Effector CD4-positive, alpha-beta T cell (primary cell): ENCODE measurements at places on chromosomes 5 and 9.

- no peak for DNase-seq
Measured at GRCh38 chr9:3880851-3881250, 355.1 kb upstream of the RFX3 start.

- DNase-seq, result no peak
Measured at GRCh38 chr5:59637884-59638580, 255.5 kb downstream of the PDE4D start.

DNA sequence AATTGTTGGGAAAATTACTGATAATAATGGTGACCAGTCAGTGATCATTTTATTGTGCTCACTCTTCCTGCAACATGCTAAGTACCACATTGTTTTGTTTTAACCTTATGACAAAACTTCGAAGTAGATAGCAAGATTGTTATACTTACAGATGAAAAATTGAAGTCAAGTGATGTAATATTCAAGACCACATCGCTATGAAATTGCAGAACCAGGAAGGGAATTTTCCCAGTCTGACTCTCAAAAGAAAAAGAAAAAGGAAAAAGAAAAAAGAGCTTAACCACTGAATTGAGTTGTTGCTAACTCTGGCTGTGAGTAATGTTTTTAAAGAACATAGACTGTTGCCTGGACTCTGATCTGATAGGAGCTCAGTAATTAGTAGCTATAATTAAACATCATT lies 170.6 kb upstream of the HAPLN1 start:
- no peak for DNase-seq

GRCh38 chr5:107126341-107126740 lies 544.4 kb downstream of the EFNA5 start:
- DNase-seq, result no peak

- peak; percentile 34 for DNase-seq
Measured at GRCh38 chr9:134065612-134066419, 2.0 kb downstream of the BRD3 start.

DNA sequence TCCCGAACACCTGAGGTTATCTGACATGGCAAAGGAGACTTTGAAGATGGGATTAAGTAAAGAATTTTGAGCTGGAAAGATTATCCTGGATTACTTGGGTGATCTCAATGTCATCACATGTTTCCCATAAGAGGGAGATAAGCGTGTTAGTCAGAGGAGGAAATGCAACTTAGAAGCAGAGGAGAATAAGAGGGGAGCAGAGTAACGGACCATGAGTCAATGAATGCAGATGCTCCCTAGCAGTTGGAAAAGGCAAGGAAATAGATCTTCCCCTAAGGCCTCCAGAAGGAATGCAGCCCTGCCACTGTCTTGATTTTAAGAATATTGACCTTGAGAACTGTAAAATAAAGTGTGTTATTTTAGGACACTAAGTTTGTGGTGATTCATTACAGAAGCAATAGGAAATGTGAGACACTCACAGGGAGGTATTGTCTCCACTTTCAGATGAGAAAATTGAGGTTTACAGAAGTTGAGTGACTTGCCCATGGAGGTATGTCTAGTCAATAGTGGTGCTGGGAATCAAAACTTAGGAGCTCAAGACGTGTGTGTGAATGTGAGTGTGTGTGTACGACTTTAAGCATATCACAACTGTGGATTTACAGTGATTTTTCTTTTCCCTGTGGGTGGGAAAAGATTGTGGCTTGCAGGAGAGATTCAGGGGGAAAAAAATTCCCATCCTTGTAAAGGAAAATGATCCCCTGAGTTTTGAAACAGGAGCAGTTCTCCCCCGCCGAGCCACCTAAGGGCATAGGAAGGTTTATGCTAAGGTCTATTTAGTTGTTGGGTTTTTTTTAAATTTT lies 125.3 kb downstream of the TRIM32 start:
- no peak for DNase-seq

- DNase-seq, result no peak
Measured at GRCh38 chr9:110971705-110972104, 66.6 kb downstream of the LPAR1 start.

DNA sequence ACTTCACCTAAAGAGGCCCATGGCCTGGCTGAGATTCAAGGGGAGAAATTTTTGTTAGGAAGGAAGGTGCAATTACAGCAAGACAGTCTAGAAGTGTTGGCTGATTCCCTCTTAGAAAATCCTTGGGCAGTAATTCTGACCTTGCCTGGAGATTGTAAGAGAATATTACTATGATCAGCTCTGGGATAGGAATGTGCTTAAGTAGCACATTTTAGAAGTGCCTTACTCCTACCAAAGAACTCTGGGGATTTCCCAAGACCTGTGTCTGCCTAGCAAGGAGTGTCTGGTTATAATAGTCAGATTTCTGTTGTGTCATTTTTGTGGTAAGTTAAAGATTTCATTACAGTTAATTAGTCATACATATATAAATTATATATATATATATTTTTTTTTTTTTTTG lies 52.3 kb downstream of the NLN start:
- DNase-seq, result no peak

GRCh38 chr5:6859951-6860638 lies 146.9 kb downstream of the TENT4A start:
- no peak for DNase-seq

- no peak for DNase-seq
Measured at GRCh38 chr5:488744-489688, 35.2 kb downstream of the SLC9A3 start.

DNA sequence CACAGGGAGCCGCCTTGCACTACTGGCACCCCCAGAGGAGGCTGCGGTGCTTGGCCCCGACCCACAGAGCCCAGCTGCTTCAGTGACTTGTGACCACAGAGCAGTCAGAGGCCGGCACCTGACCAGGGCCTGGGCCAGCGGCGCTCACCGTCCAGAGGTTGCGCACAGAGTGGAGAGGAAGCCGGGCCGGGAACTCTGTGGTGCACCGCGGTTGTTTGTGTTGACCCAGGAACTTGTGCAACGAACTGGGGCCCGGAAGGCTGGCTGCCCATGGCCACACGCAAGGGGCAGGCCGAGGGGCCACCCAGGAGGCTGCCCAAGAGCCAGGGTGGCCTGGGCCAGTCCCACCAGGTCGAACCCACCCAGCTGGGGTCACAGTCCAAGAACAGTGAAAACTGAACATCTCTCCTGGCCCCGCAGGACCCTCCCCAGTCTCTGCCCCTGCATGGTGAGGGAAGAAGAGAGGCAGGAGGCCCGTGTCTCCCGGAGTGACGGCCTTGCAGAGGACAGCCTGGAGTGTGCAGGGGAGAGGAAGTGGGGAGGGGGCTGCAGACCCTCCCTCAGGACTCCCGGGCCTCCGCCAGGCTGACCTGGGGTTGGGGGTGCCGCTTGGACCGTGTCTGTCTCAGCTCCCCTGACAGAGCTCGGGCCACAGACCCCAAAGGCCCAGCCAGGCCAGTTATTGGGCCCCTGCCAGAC lies 42.8 kb upstream of the EGFL7 start:
- DNase-seq, result no peak

DNA sequence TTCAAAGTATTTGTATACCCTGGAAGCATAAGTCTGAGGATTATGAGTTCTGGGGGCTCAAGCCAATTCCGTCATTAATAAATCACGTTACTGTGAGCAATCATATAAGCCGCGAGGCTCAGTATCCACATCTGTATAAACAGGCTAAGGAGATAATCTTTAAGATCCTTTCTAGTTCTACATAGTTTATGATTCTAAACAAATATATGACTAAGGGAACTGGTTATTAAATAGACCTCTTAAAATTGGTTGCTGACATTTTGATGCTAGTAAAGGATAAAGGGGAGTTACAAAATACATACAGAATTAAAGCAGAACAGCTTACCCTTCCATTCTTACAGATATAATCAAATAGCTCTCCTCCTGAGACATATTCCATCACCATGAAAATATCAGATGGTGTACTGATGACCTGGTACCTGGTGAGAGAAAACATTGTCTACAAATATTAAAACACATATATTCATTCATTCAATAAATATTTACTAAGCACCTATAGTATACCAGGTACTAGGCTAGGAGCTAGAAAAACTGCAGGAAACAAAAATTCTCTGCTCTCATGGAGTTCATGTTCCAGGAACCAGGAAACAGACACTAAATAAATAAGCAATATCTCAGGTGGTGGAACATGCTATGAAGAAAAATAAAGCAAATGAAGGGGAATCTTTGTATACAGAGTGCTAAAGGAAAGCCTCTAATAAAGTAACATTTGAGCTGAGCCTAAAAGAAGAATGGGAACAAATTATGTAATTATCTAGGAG lies 19.5 kb upstream of the TTC33 start:
- no peak for DNase-seq

GRCh38 chr9:109507421-109507838 lies 9.3 kb upstream of the PTPN3 start:
- DNase-seq, result no peak

DNA sequence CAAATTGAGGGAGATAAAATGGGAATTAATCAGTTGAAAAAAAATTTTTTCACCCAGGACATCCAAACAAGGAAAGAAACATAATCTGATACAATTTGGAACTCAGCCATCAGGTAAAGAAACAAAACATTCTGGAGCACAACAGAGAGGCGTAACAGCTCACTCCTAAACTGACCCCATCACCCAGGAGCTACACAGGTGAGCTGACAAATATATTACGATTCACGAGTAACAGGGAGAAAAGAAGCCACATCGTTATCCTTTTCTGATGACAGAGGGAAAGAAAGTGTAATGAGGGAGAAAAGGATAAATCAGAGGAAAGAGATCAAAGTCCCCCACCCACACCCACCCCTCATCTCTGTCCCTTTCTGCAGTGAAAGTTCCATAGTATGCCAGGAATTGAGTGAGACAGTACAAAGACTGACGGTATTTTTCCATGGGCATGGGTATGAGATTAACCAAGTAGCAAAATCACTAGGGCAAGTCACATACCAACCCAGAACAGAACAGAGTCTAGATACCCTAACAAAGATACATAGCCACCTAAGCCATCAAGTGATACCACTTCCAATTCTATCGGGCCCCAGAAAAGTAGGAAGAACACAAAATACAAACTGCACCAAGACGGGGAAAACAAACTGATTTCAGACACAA lies 45.4 kb downstream of the TMEM245 start:
- no peak for DNase-seq

DNA sequence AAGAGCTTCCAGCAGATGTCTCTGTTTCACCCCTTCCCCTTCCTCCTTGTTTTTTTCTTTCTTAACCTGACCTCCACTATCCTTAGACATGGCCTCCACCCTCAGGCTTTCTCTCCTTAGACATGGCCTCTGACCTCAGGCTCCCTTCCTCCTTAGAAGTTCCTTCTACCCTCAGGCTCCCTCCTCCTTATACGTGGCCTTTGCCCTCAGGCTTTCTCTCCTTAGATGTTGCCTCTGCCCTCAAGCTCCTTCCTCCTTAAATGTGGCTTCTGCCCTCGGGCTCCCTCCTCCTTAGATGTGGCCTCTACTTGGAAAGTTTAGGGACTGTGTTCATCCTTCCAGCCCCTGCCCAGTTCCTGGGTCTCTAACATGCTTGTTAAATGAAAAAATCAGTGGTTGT lies 180.4 kb upstream of the S1PR3 start:
- DNase-seq, result no peak

DNA sequence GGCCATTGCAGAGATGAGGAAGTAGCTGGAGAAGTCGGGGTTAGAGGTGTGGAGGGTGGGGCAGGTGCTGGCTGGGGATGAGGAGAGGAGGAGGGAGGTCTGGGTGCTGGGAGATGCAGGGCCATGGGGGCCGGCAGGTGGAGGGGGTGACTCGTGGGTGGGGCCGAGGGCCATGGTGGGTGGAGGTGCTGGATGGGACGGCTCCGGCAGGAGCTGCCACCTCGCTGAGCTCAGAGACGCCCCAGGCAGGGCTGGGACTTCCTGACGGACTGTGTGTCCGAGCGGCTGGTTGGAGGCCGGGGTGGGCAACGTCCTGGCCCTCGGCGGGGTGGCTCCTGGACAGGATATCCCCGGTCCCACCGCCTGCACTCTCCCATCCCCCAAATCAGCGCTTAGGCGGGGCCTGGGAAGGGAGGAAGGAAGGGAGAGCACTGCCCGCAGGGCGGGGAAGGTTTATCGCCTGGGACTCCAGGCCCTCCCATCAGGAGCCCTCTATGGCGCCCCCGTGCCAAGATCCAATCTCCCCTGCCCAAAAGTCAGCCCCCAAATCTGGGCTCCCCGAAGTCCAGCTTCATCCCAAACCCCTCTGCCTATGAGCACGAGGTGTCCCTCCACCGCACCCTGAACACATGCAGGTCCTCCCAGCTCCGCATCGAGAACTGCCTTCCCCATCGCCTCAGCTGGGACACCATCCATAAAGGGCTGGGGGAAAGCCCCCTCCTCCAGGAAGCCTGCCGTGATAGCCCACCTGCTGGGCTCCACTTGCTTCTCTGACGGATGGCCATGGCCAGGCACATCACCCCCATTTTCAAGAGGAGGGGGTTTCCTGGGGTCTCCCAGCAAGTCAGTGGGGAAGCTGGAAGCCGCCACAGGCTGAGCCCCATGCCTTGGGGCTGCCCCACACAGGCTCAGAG lies 58.3 kb upstream of the NOTCH1 start:
- no peak for DNase-seq

DNA sequence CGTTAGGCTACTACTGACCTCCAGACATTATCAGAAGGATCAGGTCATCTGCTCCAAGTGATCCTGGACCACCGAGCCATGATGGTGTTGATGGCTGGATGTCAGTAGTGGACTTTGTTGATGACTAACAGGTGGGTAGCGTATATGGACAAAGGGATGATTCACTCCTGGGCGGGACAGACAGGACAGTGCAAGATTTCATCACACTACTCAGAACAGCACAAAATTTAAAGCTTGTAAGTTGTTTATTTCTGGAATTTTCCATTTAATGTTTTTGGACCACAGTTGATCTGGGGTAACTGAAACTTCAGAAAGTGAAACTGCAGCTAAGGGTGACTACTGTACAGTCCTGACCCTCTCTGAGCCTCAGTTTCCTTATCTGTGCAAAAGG lies 12.7 kb downstream of the PDGFRB start:
- DNase-seq, result no peak

DNA sequence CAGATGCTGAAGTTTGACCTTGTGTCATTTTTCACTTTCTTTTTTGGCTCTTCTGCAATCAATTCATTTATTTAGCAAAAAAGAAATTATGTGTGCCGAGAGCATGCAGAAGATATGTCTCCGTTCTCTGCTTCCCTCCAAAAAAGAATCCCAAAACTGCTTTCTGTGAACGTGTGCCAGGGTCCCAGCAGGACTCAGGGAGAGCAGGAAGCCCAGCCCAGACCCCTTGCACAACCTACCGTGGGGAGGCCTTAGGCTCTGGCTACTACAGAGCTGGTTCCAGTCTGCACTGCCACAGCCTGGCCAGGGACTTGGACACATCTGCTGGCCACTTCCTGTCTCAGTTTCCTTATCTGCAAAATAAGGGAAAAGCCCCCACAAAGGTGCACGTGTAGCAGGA lies 2.4 kb downstream of the FGFR4 start:
- DNase-seq, result no peak
